ENCODE measurements at places on chromosomes 5 and 9.
A peak's percentile ranks its signal among the peaks of the same experiment; 100 is the strongest.

DNA sequence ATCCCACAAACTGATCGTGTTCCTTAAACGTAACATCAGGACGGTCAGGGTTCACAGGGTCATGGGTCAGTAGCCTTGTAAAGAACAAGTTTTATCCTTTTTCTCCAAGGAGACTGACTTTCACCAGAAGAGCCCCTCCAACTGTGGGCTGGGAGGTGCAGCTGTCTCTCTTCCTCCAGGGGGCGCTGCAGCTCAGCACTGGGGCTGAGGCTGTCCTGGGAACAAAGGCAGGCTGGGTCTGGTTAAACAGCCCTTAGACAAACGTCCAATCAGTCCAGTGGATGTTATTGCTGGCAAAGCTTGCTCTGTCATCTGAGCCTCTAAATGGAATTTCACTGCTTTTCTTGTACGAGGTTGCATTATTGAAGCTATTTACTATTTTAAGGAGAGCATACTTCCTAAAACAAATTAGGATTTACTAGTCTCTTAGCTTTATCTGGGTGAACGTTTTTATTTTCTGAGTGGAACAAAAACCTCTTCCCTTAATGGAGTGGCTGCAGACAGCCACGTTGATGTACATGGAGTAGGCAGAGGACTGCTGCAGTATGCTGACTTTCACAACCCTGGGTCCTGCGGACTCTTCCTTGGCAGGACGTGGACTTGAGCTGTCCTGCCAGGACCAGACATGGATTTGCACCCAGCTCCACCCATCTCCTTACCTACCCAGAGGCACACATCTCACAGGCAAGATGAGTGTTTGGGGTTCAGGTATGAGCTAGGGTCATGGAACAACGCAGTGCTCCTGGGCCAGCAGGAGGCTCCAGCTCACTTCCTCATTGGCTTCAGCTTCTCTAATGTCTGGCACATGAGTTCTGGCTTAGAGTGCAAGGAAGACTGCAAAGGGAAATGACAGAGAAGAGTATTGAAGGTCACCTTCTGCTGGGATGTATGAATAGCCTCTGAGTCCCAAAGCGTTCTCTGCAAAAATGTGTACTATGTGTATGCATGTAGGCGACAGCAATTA, 7.8 kb downstream of the EXOSC2 start:
- peak; percentile 86 for ATAC-seq
- H3K4me3 ChIP-seq: no peak overlapping the region
- no peak overlapping the region for H3K27ac ChIP-seq
- H3K27me3 ChIP-seq: no peaks in the 10 kb centered on the region
- peaks cover 21% of the 10 kb centered on the region for H3K4me1 ChIP-seq
- H3K36me3 ChIP-seq: peaks cover 97% of the 10 kb centered on the region

GRCh38 chr9:17462869-17463464, 115.9 kb upstream of the SH3GL2 start:
- H3K27ac ChIP-seq: no peak overlapping the region
- no peak overlapping the region for H3K4me3 ChIP-seq
- no peaks in the 10 kb centered on the region for H3K4me1 ChIP-seq
- H3K36me3 ChIP-seq: no peaks in the 10 kb centered on the region
- no peak for ATAC-seq

- no peak overlapping the region for H3K4me3 ChIP-seq
- H3K36me3 ChIP-seq: no peaks in the 10 kb centered on the region
- no peaks in the 10 kb centered on the region for H3K4me1 ChIP-seq
- no peaks in the 10 kb centered on the region for H3K27me3 ChIP-seq
Measured at GRCh38 chr9:12065686-12066085, 627.5 kb upstream of the TYRP1 start.

GRCh38 chr5:96067894-96068614, 106.4 kb upstream of the ELL2 start:
- H3K27ac ChIP-seq: peak overlapping the region; percentile 93
- ATAC-seq: peak; percentile 70
- no peaks in the 10 kb centered on the region for H3K36me3 ChIP-seq
- peaks cover 36% of the 10 kb centered on the region for H3K4me1 ChIP-seq
- no peaks in the 10 kb centered on the region for H3K27me3 ChIP-seq

- no peaks in the 10 kb centered on the region for H3K4me1 ChIP-seq
- H3K27ac ChIP-seq: no peak overlapping the region
- ATAC-seq: no peak
- H3K27me3 ChIP-seq: peaks cover 4% of the 10 kb centered on the region
Measured at GRCh38 chr5:96509316-96509715, 76.3 kb upstream of the PCSK1 start.

DNA sequence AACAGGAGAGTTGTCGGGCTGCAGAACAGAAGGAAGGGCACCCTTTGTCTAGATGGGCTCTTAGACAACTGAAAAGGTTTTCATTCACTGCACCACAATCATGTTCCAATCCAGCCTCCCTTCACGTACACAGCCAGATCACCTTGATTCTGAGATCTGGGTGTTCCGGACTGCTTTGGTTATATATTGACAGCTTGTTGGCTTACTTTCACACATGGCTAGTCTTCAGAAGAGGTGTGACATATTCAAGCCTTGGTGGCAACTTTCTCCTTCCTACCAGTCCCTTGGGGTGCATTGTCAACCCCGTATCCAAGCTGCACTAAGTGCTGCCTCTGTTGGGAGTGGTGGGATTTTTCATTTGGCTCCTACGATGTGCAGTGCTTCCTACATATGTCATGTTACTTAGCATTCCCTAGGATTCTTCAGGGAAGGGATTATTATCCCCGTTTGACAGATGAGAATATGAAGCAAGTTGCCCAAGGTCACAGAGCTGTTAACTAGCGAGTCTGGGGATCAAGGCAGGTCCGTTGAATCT, 100.6 kb downstream of the LIFR start:
- no peak overlapping the region for H3K4me3 ChIP-seq
- peaks cover 8% of the 10 kb centered on the region for H3K4me1 ChIP-seq
- no peak for ATAC-seq
- H3K36me3 ChIP-seq: no peaks in the 10 kb centered on the region

GRCh38 chr5:54753034-54753433, 232.4 kb downstream of the ESM1 start:
- H3K4me1 ChIP-seq: peaks cover 23% of the 10 kb centered on the region
- peak; percentile 92 for ATAC-seq
- peak overlapping the region; percentile 62 for H3K27ac ChIP-seq
- peak overlapping the region; percentile 64 for H3K4me3 ChIP-seq
- no peaks in the 10 kb centered on the region for H3K36me3 ChIP-seq

- no peak for ATAC-seq
- H3K27ac ChIP-seq: no peak overlapping the region
- no peak overlapping the region for H3K4me3 ChIP-seq
- H3K36me3 ChIP-seq: peaks cover 4% of the 10 kb centered on the region
- H3K27me3 ChIP-seq: no peaks in the 10 kb centered on the region
Measured at GRCh38 chr9:97415146-97415545, 3.2 kb downstream of the TDRD7 start.

DNA sequence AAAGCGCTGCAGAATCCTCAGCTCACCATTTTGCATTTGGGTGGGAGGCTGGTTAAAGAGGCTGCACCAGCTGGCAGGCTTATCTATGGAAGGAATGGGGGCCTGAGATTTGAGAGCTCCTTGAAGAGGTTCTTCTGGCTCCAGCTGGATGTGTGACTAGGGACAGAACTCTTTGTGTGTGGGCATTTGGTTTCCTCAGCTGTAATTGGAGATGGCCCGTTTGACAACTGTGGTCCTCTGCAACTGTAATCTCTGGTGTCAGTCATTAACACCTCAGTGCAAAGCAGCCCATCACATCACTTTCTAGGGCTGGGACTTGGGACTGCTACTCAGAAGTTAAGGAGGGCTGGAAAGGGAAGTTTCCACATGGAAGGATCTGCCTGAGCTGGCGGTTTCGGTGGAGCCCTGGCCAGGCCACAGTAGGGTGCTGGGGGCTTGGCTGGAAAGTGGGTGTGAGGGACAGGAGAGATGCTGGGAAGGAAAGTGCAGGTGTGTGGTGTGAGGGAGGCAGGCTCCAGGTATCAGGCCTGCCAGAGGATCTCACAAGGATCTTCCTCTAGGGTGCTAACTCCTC, 193.8 kb downstream of the GADD45G start:
- no peaks in the 10 kb centered on the region for H3K27me3 ChIP-seq
- ATAC-seq: no peak
- no peaks in the 10 kb centered on the region for H3K36me3 ChIP-seq
- no peaks in the 10 kb centered on the region for H3K4me1 ChIP-seq

GRCh38 chr9:135850737-135851136, 56.6 kb downstream of the CAMSAP1 start:
- H3K27me3 ChIP-seq: no peaks in the 10 kb centered on the region
- peak overlapping the region; percentile 63 for H3K4me3 ChIP-seq
- H3K36me3 ChIP-seq: peaks cover 72% of the 10 kb centered on the region

- no peak for ATAC-seq
- no peaks in the 10 kb centered on the region for H3K4me1 ChIP-seq
- H3K4me3 ChIP-seq: no peak overlapping the region
- no peak overlapping the region for H3K27ac ChIP-seq
- no peaks in the 10 kb centered on the region for H3K36me3 ChIP-seq
Measured at GRCh38 chr9:82466616-82467260, 478.2 kb downstream of the SPATA31D1 start.

GRCh38 chr9:136082496-136083361, 12.4 kb downstream of the NACC2 start:
- H3K4me3 ChIP-seq: no peak overlapping the region
- no peak overlapping the region for H3K27ac ChIP-seq
- no peaks in the 10 kb centered on the region for H3K27me3 ChIP-seq
- H3K36me3 ChIP-seq: no peaks in the 10 kb centered on the region
- H3K4me1 ChIP-seq: peaks cover 5% of the 10 kb centered on the region

- ATAC-seq: no peak
- peak overlapping the region; percentile 81 for H3K27ac ChIP-seq
- peaks cover 100% of the 10 kb centered on the region for H3K36me3 ChIP-seq
- H3K27me3 ChIP-seq: no peaks in the 10 kb centered on the region
- peaks cover 40% of the 10 kb centered on the region for H3K4me1 ChIP-seq
Measured at GRCh38 chr5:35867998-35868397, 11.3 kb downstream of the IL7R start.

DNA sequence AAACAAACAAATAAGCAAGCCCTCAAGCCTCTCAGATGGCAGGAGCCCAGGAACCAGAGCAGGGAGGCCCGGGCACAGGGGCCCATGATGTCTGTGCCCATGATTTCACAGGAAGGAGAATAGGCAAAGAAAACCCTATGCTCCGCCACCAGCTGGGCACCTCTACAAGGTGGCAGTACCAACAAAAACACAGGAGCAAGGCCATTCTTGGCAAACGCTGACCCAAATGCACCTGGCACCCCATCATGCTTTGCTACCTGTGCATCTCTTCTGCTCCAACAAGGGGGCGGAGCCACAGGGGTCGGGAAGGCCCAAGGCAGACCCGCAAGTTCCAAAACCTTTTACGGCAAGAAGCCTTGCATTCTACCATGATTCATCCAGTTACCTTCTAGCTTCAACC, 3.1 kb downstream of the BRD3 start:
- no peak for ATAC-seq
- H3K27ac ChIP-seq: no peak overlapping the region
- no peaks in the 10 kb centered on the region for H3K36me3 ChIP-seq
- peak overlapping the region; percentile 89 for H3K4me3 ChIP-seq
- no peaks in the 10 kb centered on the region for H3K27me3 ChIP-seq

- no peak overlapping the region for H3K27ac ChIP-seq
- H3K4me1 ChIP-seq: no peaks in the 10 kb centered on the region
- no peaks in the 10 kb centered on the region for H3K36me3 ChIP-seq
Measured at GRCh38 chr9:129386812-129387177, 208.7 kb upstream of the IER5L start.

DNA sequence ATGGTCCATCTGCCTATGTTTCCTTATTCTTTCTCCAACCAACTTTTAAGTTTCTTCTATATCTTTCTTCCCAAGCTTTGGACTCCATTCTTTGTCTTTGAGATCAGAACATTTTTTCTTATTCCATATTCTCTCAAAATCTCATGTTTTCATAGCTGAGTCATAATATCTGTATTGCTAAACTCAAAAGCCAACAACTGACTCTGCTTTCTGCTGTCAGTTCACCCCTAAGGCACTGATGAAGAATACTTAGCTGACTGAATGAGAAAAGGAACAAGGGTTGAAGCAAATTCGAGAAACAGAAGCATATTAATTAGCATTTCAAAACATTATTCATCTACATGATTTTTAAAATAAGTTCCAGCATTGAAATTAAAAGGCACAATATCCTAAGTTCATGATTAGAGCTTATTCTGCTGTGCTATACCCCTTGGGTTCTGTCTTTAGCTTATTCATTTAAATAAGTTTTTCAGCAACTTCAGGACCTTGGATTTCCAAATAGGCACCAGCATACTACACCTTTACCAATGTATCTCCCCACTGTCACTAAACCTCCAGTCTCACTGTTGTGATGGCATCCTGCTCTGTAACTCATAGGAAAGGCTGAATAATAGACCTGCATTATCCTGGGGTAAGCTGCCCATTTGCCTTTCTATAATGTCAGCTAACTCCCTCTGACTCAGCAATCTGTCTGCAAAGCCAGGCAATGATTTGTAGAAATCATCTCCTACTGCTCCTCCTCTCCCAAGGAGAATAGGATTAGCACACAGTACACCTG, 49.9 kb upstream of the C5orf46 start:
- H3K4me1 ChIP-seq: no peaks in the 10 kb centered on the region
- no peak for ATAC-seq
- H3K27ac ChIP-seq: no peak overlapping the region

DNA sequence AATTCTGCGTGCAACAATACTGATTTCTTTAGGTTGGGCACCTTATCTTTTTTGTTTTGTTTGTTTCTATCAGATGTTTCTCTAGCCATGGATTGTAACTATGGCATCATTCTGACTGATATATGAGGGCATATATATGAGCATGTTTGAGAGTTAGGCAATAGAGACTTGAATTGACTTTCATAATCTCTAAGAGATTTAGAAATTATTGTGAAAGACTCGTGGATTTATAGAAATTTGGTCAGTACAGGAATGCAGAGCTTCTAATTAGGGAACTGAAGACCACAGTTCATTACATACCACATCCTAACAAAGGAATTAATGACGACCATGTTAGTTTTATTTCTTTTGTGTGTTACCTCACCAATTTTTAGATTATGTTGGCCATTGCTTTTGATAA, 546.0 kb upstream of the GRAMD2B start:
- ATAC-seq: no peak
- no peak overlapping the region for H3K27ac ChIP-seq
- no peak overlapping the region for H3K4me3 ChIP-seq

DNA sequence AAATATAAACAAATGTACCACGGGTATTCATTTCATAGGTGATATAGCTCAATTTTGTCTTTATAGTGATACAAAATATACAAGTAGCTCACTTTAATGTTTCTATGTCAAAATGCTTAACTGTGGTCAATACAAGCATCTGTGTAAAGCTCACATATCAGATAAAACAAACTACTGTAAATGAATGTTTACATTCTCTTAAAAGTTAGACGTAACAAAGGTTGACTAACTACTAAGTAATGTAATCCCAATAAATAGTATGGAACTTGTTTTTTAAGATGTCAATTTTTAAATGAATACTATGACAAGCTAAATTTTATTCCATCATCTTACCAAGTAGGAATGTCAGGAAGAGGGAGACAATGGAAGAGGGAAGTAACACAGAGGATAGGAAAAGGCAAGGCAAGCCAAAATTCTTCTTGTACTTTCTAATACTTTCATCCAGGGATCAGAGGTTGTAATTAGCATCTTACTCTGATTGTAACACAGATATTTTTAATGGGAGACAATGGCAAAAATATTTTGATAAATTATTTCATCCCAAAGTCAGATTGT, 105.5 kb downstream of the STRBP start:
- peaks cover 19% of the 10 kb centered on the region for H3K36me3 ChIP-seq
- H3K4me1 ChIP-seq: no peaks in the 10 kb centered on the region
- no peak for ATAC-seq
- no peak overlapping the region for H3K27ac ChIP-seq
- H3K27me3 ChIP-seq: no peaks in the 10 kb centered on the region
- H3K4me3 ChIP-seq: no peak overlapping the region

Measured in activated T-helper 17 cell treated with anti-CD3 and anti-CD28 coated beads, Interleukin-2, amount 50 U/mL, for 72 hours (primary cell).